Chondrocyte (in vitro differentiated cells): ENCODE measurements at places on chromosomes 12 and 14. TPM values are rescaled to one million over a fixed set of nuclear protein-coding genes. Genes with fewer than 3 reads are reported as not detected.

Gene MYF5
- not detected in 3 replicates for total RNA-seq

Gene PELI2
- 4.7 to 9.0 TPM (median 8.7 TPM) in 3 replicates for total RNA-seq

DNA sequence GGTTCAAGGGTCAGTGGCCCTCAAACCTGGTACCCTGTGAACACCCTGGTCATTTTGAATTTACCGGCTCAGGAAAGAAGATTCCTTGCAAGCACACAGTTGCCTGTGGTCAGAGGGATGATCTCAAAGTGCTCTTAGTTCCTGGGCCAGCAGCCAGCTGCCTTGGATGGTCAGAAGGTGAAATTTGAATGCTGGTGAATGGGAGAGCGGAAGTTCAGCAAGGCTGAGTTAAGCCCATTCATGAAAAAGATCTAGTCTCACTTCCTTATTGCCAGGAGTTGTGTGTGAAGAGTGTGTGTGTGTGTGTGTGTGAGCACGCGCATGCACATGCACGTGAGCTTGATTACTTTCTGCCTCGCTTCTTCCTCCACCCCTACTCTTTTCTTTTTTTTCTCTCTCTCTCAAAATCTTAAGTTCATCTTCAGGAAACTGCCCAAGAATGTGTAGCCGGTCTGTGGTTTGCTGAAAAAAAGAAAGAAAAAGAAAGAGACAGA, 155.5 kb upstream of the CCND2 start:
- no peak for DNase-seq

DNA sequence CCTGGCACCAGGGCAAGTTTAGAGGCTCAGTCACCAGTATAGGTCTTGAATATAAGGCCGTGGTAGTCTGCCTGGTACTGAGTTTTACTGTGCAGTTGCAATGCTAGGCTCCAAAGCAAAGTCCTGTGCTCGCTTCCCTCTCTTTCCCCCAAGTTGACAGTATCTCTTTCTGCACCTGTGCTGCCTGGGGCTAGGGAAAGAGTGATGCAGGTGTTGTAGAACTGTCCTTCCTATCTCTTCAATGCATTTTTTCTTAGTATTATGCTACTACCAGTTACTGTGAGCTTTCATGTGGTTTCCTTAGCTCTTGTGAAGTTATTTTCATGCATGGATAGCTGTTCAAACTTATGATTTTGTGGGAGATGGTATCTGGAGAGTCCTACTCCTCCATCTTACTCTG, 359.2 kb downstream of the SYT1 start:
- no peak for DNase-seq

Gene GALNT16
- 28.1 to 36.7 TPM (median 34.4 TPM) in 3 replicates for total RNA-seq

DNA sequence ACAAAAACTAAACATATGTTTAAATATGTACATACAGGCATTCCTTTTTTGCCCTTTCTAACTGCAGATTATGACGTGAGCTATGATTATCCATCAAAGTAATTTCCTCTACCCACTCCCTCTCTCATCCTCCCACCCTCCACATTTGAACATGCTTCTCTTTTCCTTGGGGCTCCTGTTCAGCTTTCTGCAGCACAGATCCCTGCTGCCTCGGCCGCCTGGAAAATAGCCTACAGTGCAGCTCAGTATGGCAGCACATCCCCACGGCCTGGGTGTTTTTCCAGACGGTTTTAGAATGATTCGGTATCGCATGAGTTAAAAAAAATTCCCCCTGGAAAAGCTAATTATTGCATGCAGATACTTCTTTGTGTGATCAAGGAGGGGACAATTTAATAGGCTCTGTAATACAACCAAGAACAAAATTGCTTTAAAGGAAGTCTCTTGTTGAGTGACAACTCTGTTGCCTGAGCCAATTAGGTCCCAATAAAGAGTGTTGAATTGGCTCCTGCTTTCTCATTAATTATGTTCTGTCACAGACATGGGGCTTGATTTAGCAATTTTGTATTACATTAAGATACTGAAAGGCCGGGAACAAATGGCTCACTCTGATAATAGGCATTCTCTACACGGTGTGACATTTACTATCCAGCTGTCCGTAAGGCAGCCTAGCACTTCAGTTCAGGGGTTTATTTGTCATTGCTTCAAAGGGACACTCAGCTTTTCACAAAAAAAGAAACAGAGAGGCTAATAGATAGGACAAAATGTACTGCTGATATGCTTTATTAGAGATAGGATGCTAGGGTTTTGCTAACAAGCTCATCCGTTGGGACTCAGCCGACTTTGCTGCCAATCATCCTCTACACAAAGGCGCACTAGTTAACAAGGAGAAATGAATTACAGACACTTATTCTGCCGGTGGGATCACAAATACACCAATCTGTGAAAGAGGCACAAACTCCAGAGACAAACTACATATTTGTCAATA, 285.8 kb upstream of the G2E3 start:
- DNase-seq = no peak

Gene DACT1
- 120 to 326 TPM (median 318 TPM) in 3 replicates for total RNA-seq

- DNase-seq = no peak
These were observed 332.9 kb downstream of the DPF3 start for GRCh38 chr14:72560889-72561493.

Gene KLHL33
- total RNA-seq = not detected in 3 replicates
